ENCODE measurements at places on chromosomes 1 and 21. TPM values are rescaled to one million over a fixed set of nuclear protein-coding genes. Genes with fewer than 3 reads are reported as not detected.

Gene SLC9C2
- not detected for total RNA-seq

Gene GNAT2
- total RNA-seq = not detected

Gene CHIT1
- 0.17 TPM for total RNA-seq

Gene OR2T3
- total RNA-seq = not detected

Gene NUDT4B
- total RNA-seq = 153 TPM

Gene DCDC2B
- not detected for total RNA-seq

Gene PHC2
- 274 TPM for total RNA-seq

Gene PCP4
- total RNA-seq = 146 TPM

Gene IL6R
- 61.1 TPM for total RNA-seq

Gene C4BPB
- 0.50 TPM for total RNA-seq

Gene LEMD1
- total RNA-seq = not detected

Gene LCE1F
- not detected for total RNA-seq

Gene CRNN
- 0.23 TPM for total RNA-seq

Gene DLGAP3
- total RNA-seq = 0.33 TPM

Gene SHE
- 12.8 TPM for total RNA-seq

Gene NLRP3
- 1.5 TPM for total RNA-seq

Gene OLIG2
- not detected for total RNA-seq

Gene OTUD7B
- total RNA-seq = 27.3 TPM

Gene LRP8
- total RNA-seq = 6.0 TPM

Gene ACTN2
- total RNA-seq = 7.5 TPM

Gene SEC16B
- 2.6 TPM for total RNA-seq

Gene HPCAL4
- total RNA-seq = not detected

Gene MPL
- total RNA-seq = not detected

Gene OPRD1
- under 0.01 TPM for total RNA-seq

Gene CASZ1
- total RNA-seq = 31.0 TPM

Gene PINK1
- total RNA-seq = 294 TPM

Gene CD1E
- 0.23 TPM for total RNA-seq

Gene LHX8
- not detected for total RNA-seq

Gene NGF
- 7.5 TPM for total RNA-seq

Gene INSRR
- total RNA-seq = not detected

Gene XCL1
- 1.2 TPM for total RNA-seq

Gene RXFP4
- not detected for total RNA-seq

Gene HPCA
- total RNA-seq = not detected

Gene LCE1E
- total RNA-seq = not detected

Gene PBX1
- total RNA-seq = 89.6 TPM

Gene CFH
- 63.8 TPM for total RNA-seq

Gene ADORA3
- total RNA-seq = 5.0 TPM

Gene TAGLN2
- total RNA-seq = 187 TPM

Gene CFAP410
- 26.6 TPM for total RNA-seq

Gene AGRN
- total RNA-seq = 21.0 TPM

Gene TACSTD2
- 1.8 TPM for total RNA-seq

Gene TCHH
- total RNA-seq = 0.50 TPM

Gene ETV3L
- total RNA-seq = not detected

Gene GJA8
- total RNA-seq = not detected

Gene TSPAN1
- 1.5 TPM for total RNA-seq

Gene CACNA1E
- total RNA-seq = under 0.01 TPM

Gene PCP4L1
- 4.3 TPM for total RNA-seq

Gene METTL18
- total RNA-seq = 6.8 TPM

Gene ZMYM4
- 32.0 TPM for total RNA-seq

Gene DDOST
- 86.4 TPM for total RNA-seq

Gene RHEX
- 11.2 TPM for total RNA-seq

Gene LCE6A
- not detected for total RNA-seq

Gene VWA5B1
- not detected for total RNA-seq

Gene KDF1
- total RNA-seq = 0.33 TPM

Gene ANKRD65
- 10.4 TPM for total RNA-seq

All from esophagus muscularis mucosa (tissue), 4 donors.